ENCODE measurements at places on chromosomes 7 and 10.

- DNase-seq: peak; percentile 41
Observed at GRCh38 chr10:26755443-26755903, 58.0 kb downstream of the PDSS1 start.

DNA sequence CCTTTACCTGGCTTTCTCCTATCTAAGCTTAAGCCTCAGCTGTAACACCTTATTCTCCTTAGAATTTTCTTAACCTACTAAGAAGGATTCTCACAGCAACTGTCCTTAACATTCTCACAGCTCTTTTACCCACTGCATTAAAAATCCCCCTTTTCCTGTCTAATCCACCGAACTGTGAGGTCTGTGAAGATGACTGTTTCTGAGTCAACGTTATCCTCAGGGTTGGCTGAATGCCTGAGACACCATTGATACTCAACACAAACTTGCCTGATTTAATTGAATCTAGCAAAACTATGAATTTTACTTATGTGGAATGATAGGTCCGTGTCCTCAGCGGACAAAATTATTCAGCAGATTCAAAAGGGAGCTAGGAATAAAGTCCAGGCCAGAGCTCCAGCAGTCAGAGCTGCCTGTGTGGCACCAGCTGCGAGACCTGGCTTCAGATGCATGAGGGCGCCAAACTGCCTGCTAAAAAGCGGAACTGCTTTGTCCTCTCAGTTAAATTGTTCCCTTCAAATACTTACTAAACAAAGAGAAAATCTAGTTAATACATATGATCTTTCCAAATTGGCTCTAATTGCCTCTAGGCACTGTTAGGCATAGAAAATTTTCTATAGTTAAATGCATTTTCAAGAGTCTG lies 33.4 kb upstream of the VWDE start:
- no peak for DNase-seq

GRCh38 chr10:37379991-37380390 lies 254.6 kb downstream of the ANKRD30A start:
- DNase-seq: no peak

- no peak for DNase-seq
Observed at GRCh38 chr10:124110882-124111281, 17.5 kb upstream of the CHST15 start.

DNA sequence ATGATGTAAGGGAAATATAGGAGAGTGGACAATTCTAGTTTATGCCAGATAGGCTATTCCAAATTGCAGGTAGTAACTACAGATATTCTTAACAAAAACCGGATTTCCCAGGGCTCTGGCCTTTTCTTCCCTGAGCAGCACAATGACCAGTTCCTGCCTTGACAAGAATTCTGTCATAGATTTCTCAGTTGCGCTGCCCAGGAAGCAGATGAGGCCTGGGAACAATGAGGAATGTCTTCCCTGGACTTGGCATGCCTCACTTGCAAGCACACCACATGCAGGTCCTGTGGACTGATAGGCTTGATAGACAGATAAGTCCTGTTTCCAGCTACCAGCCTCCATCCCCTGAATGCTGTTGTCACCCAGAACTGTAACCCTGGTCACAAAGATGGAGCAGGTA lies 174.5 kb upstream of the PRSS58 start:
- DNase-seq: no peak

DNA sequence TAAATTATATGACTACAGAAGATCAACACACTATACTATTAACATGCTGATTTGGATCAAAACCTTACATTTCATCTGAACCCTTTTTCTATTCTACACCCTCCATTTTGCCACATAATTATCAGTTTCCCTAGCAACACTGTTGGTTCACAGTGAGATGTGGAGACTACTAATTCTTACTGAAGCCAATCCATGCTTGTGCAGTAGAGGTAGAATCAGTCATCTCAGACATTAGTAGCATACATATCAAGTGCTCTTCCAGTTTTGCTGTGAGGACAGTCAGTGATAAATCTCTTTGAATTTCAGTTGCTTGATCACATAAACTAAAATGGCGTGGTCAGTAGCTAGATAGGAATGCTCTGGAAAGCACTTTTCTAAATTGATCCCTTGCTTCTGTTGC lies 70.3 kb downstream of the PON1 start:
- no peak for DNase-seq
